ENCODE measurements at places on chromosomes 11 and 22.

- no peak for DNase-seq
Observed at GRCh38 chr22:18947905-18948304, 11.8 kb upstream of the PRODH start.

DNA sequence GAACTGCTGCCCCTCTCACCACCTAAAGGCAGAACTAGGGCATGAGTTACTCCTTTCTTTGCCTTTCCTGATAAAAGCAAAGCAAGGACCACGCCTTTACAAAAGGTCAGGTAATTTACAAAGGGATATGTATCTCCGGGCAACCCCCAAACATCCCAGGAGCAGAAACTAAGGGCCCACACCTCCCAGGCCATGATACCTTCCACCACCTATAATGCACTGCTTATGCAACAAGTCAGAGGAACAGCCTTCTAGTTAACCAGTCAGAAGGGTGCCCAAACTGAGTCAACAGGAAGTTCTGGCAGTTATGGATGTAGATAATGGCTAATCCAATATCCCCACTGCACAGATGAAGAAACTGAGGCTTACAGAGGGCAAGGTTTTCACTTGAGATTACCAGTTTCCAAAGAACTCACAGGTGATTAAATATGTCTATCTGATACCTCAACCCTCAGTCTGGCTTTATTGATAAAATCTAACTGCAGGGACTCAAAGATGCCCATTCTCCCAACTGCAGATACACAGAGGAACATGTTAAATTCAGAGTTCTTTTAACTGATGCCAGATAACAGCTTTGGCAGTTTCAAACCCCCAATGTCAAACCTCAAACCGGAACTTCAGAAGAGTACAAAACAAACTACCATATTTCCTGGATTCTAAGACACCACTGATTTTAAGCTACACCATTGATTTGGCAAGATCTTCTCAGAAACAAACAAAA lies 16.8 kb upstream of the CASTOR1 start:
- no peak for DNase-seq

- no peak for DNase-seq
Observed at GRCh38 chr11:78804991-78805390, 230.3 kb upstream of the NARS2 start.

DNA sequence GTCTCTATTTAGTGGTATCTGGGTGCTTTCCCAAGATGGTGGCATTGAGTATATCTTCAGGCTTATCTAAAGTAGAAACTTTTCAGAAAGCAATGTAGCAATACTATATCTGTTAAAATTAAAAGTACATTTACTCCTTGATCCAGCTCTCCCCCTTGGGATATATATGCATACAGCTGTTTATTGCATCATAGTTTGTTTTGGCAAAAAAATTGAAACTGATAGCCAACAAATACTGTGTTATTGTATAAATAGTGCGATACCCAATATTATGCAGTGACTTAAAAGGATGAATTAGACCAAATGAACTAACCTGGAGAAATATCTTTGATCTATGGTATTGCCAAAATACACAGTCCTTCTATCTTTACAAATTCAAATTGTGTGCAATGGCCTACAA lies 8.4 kb upstream of the OR10A3 start:
- DNase-seq = no peak

DNA sequence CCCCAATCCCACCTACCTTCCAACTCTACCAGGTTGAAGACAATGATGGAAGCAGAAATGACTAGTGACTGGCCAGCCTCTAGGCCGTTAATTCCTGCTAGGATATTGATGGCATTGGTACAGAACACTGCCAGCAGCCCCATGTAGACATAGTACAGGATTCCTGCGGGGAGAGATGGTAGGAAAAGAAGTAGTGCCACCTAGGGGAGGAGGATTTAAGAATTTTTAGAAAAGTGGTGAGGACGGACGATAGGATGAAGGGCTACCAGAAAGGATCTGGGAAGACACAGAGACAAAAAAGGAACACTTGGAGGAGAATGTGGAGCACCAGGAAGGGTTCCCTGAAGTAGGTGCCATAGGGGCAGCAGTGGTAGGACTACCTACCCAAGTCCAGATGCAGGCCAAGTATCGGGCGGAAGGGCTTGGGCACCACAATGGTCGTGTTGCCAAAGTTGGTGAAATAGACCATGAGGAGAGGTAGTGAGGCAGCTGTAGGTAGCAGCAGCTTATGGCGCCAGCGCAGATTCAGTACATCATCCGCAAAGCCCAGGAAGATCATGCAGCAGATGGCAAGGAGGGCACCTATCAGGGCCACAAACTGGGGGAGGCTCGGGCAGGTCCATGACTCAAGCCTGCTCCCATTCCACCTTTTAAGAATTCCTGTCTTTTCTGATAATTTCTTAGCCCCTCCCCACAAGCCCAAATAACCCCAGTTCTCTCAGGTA lies 1.2 kb downstream of the DPAGT1 start:
- no peak for DNase-seq
